SJSA1 (cell line): ENCODE measurements at places on chromosomes 2 and 18. TPM values are rescaled to one million over a fixed set of nuclear protein-coding genes. Genes with fewer than 3 reads are reported as not detected.

The SPRED2 gene
- 4.9 and 6.1 TPM in 2 replicates for total RNA-seq

The C18orf54 gene
- total RNA-seq = 5.3 and 10.2 TPM in 2 replicates

The B4GALT6 gene
- total RNA-seq = 0.09 and 0.66 TPM in 2 replicates

The CREG2 gene
- total RNA-seq = not detected in 2 replicates

The RTP5 gene
- not detected in 2 replicates for total RNA-seq

The DYNAP gene
- total RNA-seq = not detected in 2 replicates

The TLK1 gene
- total RNA-seq = 11.5 and 20.4 TPM in 2 replicates

The STAMBP gene
- 61.6 and 76.6 TPM in 2 replicates for total RNA-seq

The ANXA4 gene
- total RNA-seq = 9.6 and 18.2 TPM in 2 replicates

The UNC50 gene
- 54.8 and 56.0 TPM in 2 replicates for total RNA-seq

The HOXD1 gene
- total RNA-seq = not detected in 2 replicates

The C1GALT1C1L gene
- 0.75 and 1.1 TPM in 2 replicates for total RNA-seq
